ENCODE measurements at places on chromosomes 12 and 14.

GRCh38 chr14:52241087-52241793 is 26.3 kb upstream of the PTGDR start:
- no peak for DNase-seq

- DNase-seq = no peak
These were observed 38.1 kb downstream of the PZP start for GRCh38 chr12:9169979-9170634.

- DNase-seq = no peak
These were observed 153.7 kb downstream of the TSPAN9 start for GRCh38 chr12:3230758-3231375.

- no peak for DNase-seq
These were observed 10.1 kb upstream of the RAB35 start for GRCh38 chr12:120126635-120127005.

- no peak for DNase-seq
These were observed 56.4 kb downstream of the LRRC74A start for GRCh38 chr14:76882651-76883050.

DNA sequence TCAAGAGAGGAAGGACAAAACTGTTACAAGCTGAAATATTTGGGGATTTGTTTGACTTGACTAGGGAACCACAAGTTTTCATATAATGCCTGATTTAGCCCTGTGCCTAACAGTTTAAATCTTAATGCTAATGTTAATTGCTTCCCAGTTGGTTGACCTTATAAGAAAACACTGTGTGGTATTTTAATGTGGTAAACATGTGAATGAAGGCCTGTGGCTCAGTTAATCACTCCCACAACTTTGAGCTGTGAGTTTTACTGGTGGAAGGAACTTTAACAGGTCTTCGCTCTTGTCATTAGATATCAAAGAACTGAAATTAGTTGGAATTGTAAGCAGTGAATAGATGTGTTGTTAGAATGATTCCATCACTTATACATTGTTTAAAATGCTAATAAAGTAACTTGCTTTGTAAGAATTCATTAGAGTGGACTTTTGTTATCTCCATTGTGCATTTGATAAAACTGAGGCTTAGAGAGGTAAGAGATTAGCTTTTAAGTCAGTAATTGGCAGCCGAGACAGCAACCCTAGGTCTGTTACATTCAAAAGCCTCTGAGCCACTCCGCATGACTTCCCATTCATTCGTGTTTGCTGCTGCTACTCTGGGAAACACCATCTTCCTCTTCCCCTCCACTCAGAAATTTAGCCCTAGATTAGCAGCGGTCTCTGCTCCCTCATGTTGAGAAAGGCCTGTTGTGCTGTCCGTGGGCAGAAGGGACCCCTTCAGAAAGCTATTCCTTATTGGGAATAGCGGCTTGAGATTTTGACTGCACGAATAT is 1.0 kb upstream of the TBK1 start:
- DNase-seq = no peak

DNA sequence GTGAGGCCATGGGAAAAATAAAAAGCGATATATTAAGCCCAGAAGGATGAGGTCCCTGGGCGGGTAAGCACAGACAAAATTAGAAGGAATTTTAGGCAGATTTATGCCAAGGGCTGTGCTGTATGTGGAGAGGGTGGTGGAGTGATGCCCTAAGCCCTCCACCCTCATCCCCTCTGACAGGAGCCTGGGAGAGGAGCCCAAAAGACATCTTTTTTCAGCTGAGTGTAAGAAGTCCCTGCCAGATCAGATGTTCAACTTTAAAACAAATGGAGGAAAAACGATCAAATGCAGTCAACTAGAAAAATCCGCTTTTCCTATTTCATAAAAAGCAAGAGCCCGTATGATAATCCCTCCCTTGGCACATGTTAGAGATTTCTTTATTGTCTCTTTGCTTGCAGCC is 47.7 kb upstream of the NRXN3 start:
- DNase-seq = no peak

- DNase-seq = no peak
These were observed 10.6 kb downstream of the CEP128 start for GRCh38 chr14:80930836-80931389.

DNA sequence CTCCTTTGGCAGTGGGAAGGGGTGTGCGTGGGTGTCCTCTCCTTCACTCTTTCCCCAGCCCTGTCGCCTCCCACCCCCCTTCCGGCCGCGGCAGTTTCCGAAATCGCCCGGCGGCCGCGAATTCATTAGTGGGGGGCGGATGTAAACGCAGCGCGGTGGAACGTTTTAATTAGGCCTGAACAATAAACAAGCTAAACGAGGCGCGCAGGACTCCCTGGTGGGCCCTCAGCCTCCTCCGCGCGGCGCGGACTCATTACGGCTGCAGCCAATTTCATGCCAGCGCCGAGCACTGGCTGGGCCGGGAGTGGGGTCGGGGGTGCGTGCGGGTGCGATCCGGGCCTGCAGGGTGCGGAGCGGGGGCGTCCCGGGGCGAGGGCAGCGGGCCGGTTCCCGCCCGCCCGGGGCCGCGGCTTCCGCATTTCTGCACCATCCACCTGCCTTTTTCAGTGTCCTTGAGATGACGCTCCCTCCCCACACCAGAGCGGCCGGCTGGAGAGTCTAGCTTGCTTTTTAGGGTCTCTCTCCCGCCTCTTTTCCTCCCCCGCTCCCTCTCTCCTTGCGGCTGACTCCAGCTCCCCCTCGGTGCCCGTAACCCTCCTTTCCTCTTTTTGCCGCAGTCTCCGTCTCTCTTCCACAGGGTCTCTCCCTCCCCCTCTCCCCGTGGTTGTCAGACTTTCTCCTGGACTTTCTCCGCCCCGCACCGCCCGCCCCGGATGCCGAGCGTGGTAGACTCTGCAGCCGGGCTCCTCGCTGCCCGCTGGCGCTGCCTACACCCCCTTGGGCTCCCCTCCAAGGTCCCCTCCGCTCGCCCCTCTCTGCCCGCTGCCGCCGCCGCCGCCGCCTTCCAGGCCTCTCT is at the start of gene CISTR:
Gene CISTR (minus strand): TSS at position 644 of the 856 bp plus-strand sequence.
- no peak for DNase-seq

Data from NCI-H187 treated with DMSO at 0.1 percent for 48 hours (cell line).